ENCODE measurements at places on chromosomes 16 and 17.

GRCh38 chr16:70656712-70657263 lies 10.4 kb downstream of the IL34 start:
- DNase-seq: no peak

GRCh38 chr16:80066805-80067580 lies 466.5 kb upstream of the MAF start:
- DNase-seq: no peak

DNA sequence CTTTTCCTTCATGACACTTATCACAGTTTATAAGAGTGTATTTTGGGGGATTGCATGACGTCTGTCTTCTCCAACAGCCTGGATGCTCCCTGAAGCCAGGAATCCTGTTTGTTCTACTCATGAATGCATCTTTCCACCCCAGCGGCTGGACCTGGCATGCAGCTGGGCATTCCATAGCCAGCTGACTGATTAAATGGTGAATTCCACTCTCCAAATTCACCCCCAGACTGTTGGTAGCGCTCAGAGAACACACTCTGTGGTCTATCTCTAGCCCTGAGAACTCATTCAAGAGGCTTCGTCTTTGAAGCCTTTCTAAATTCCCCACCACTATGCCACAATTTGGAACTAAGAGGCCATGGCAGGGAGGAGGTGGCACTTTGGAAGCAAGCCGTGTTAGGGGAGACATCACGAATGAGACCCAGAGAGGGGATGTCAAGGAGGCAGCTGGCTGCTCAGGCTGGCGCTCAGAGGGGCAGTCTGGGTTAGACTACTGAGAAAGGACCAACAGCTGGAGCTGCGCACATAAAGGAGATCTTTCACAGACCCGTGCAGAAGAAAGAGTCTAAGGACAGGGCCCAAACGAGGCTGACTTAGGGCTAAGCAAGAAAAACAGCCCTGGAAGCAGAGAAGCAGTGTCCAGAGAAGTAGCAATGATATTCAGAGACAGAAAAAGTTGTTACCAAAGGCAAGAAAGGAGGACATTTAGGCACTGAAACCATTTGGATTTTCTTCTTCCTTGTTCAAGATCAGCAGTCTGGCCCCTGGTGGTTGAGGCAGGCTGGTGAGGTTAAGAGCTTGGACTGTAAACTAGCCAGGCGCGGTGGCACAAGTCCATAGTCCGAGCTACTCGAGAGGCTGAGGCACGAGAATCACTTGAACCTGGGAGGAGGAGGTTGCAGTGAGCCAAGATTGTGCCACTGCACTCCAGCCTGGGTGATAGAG lies 42.4 kb upstream of the ZNF629 start:
- peak; percentile 36 for DNase-seq

DNA sequence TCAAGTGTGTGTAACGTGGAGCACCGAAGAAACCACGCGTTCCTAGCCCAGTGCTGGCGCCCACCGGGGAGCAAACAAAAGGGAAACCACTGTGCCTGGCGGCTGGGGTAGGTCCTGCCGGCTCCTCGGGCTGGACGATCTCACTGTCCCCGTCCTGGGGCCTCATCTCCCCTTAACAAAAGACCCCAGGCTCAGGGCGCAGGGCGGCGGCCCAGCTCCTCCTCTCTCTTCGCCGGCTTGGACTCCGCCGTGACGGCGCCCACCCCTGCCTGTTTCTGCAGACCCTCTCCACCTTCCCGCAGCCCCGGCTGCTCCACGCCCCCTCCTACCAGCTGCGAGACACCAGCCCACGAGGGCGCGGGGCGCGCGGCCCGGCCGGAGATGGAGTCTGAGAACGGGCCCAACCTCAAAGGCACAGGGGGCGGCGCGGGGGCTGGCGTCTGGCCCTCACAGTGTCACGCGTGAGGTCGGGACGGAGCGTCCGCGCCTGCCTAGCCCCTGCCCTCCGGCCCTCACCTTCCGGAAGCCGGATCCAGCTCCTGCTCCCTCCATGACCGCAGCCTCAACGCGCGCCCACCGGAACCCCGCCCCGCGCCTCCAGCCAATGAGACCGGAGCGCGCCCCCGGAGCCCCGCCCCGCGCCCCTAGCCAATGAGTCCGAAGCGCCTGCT lies at the start of gene CENPX:
Gene CENPX (minus strand): TSS at position 569 of the 671 bp plus-strand sequence. CDS start 17 bp downstream, at position 552.
- no peak for DNase-seq

DNA sequence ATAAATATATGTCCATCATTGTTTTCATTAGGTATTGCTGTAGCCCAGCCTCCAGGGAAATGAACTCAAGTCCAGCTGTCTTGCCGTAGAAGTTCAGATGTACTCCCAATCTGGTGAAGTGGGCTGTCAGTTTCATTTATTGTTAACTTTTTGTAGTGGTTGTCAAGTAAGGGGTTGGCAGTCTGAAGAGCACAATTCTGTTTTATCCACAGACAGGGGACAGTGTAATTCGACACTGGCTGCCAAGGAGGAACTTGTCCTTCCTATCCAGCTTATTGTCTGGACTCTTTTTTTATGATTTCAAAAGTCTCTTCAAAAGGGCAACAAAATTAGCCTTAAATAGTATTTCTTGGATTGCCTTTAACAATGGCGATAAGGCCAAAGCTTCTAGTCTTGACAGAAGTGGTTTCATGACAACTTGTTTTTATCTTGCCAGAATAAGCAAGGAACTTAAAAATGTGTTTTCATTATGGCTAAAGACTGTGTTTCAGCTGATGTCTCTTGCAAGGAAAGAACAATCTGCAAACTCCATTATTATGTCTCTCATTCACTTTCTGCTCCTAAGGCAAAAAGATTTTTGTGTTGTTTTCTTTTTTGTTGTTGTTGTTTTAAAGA lies 73.9 kb upstream of the TANC2 start:
- no peak for DNase-seq

DNA sequence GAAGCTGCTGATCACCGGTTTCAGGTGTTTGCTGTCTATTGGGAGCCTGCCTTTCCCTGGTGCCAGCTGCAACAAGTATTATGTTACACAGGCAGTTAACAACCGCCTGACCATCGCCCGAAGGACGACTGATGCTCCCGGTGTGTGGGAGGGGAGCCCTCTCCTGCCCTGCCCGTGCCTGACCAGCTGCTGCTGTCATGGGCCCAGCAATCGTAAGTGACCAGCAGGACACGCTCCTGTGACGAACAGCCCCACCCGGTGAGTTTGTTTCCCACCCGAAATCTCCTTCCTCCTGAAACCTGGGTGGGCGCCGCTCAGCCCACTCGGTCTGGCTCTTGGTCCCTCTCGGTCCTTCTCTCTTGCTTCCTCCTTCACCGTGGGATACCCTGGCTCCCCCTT lies 17.9 kb upstream of the UBE2I start:
- DNase-seq: no peak

- DNase-seq: no peak
These were observed 12.1 kb upstream of the FLYWCH1 start for GRCh38 chr16:2899564-2900072.

- no peak for DNase-seq
These were observed 1.4 kb upstream of the SOCS3 start for GRCh38 chr17:78361225-78361701.

DNA sequence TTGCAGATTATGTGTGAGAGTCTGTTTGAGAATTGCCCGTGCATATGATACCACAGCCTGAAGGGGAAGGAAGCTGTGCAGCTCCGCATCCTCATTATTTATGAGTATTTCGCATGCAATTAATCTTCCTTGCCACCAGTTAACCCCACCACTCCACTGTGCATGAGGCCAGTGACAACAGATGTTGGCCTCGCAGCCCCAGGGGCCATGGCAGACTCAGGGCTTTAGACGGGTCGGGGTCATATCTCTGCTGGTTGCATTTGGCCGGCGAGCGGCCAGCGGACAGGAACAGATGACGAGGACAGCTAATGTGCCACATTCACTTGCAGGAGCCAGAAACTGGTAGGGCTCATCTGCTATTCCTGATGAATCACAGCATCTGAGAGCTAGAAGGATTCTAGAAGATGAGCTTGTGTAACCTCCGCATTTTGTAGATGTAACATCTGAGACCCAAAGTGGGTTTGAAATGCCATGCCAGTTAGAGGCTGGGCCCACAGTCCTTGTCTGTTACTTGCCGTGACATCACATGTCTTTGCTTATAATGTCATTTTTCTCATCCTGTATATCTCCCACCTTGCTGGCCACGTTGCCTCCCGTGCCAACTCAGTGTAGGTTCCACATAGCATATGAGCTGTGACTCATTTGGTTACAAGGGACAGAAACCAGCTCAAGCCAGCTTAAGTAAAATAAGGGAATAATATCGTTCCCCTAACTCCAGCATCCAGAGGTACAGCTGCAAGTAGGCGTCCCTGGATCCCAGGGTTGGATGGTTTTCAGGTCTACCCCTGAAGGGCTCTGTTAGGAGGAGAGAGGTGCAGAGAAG lies 137.2 kb downstream of the SNX29 start:
- no peak for DNase-seq

GRCh38 chr16:48538746-48539484 lies 71.1 kb downstream of the N4BP1 start:
- no peak for DNase-seq

DNA sequence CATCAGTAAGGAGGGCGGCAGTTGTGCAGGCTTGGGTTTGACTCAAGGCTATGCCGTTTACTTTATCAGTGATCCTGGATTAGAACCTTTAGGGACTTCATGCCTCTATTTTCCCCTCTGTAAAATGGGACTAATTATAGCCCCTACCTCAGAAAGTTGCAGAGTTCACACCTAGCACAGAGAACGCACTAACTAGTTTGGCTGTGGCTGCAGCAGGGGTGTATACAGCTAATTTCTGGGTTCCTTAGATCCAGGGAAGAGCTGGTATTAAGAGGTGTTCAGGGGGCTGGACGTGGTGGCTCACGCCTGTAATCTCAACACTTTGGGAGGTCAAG lies 267.3 kb downstream of the CPPED1 start:
- DNase-seq: no peak

GRCh38 chr17:35486920-35487732 lies 38.6 kb upstream of the SLFN13 start:
- DNase-seq: no peak

DNA sequence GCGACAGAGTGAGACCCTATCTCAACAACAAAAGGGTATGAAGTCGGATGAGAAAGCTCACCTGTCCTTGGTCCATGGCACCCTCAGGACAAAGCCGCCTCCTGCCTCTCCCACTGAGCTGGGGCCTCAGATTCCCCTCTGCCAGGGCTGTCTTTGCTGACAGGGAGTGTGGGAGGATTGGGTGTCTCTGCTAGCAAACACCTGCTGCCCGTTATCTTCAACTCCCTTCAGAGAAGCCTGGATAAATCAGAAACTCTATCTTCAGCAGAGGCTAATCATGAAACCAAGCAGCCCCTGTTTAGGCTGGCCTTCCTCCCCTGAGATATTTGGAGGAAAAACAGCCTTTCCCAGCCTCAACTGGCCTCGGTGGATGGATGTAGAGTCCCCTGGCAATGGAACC lies 36.3 kb upstream of the CDH1 start:
- DNase-seq: no peak

DNA sequence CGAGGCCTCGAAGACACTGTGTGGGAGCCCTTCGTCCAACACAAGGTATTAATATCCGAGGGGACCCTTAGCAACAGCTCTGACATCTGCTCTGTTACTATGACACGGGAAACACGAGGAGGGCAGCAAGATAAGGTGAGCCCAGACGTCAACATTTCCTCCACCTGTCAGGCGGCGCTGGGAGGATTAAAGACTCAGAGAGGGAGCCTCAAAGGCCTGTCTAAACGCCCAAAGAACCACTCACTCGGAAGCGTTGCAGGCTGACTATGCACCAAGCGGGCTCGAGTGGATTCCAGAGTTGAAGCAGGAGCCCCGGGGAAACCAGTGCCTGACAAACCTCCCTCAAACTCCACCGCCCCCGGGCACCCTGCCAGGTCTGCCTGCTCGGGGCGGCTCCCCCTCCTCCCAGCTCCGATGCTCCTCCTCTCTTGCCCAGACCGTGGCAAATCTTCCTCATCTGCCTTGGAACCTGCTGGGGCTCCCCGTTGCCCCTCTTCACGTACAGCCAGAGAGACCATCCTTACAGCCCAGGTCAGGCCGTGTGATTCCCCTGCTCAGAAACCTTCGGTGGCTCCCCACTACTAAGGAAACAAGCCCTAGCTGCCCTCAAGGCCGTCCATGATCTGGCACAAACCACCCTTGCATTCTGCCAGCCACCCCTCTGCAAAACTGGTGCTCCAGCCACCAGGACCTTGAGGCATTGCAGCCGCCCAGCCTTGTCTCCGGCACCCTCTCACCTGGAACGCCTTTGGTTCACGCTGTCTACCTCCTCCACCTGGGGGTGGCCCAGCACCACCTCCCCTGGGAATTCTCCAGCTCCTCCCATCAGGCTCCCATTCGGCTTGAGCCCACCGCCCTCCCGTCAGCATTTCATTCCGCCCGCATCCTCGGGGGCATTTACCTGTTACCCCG lies 16.2 kb downstream of the RPH3AL start:
- no peak for DNase-seq

DNA sequence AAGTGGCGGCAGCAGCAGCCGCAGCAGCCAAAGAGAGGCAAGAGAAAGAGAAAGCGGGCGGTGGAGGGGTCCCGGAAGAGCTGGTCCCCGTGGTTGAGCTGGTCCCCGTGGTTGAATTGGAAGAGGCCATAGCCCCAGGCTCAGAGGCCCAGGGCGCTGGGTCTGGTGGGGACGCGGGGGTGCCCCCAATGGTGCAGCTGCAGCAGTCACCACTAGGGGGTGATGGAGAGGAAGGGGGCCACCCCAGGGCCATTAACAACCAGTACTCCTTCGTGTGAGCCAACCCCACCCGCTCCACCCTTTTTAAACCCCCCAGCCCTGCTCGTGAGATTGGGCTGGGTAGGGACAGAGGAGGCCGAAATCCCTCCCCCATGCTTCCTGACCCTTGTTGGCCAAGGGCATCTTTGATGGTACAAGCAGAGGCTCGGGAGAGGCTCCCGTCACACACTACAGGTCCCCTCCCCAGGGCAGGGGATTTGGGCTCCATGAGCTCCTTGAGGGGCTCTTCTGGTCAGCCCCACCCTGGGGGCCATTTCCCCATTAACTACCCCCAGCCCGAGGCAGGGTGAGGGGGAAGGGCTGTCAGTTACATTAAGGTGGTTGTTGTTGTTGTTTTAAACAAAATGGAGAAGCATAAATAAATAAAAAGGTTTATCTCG lies 4.6 kb upstream of the ATP2A1 start:
- peak; percentile 73 for DNase-seq

DNA sequence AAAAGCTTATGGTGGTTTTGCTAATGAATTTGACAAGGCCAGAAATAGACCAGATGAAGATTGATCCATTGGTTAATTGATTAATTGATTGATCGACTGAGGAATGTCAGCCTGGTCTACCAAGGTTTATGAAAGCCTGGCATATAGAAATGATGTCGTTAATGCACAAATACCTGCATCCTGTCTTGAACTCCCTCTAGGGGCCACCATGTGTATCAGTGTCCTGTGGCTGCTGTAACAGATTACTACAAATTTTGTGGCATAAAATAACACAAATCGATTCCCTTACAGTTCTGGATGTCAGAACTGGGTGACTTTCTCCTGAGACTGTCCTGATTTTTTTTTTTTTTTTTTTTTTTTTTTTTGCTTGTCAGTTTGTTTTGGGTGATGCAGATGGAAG lies 553.2 kb downstream of the MAF start:
- peak; percentile 27 for DNase-seq
